ENCODE measurements at places on chromosomes 12 and 14.

GRCh38 chr14:60656686-60657455, 7.6 kb upstream of the SIX1 start:
- DNase-seq: peak; percentile 80

DNA sequence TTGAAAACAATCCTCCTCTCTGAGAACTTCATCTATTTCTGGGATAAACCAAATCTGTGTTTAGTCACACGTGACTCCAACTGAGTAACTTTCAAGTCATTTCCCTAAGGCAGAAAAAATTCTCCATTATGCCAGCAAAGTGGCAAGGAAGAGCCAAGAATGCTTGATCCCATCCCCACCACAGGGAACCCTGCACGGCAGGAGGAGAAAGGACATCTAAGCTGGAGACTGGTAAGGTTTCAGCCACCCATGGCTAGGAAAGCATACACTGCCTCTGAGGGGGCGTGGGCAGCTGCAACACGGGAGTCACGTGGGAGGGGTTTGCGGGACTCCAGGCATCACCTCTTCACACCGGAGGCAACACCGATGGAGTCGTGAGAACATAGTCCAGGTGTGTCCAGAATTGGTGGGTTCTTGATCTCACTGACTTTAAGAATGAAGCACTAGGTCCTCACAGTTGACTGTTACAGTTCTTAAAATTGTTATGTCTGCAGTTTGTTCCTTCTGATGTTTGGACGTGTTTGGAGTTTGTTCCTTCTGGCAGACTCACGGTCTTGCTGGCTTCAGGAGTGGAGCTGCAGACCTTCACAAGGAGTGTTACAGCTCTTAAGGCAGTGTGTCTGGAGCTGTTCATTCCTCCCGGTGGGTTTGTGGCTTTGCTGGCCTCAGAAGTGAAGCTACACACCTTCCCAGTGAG, 2.7 kb upstream of the SIVA1 start:
- DNase-seq: no peak

GRCh38 chr12:116266631-116267349, 10.7 kb downstream of the MED13L start:
- DNase-seq: no peak

- DNase-seq: no peak
These were observed 208.9 kb upstream of the MYL2 start for GRCh38 chr12:111129149-111129767.

- no peak for DNase-seq
These were observed 5.3 kb downstream of the C2CD5 start for GRCh38 chr12:22539055-22539454.

Measured in NCI-H1105 (cell line).